ENCODE measurements at places on chromosomes 5 and 9. TPM values are rescaled to one million over a fixed set of nuclear protein-coding genes. Genes with fewer than 3 reads are reported as not detected.

The FAM169A gene
- 12.0 TPM for total RNA-seq

The TAL2 gene
- total RNA-seq = not detected

DNA sequence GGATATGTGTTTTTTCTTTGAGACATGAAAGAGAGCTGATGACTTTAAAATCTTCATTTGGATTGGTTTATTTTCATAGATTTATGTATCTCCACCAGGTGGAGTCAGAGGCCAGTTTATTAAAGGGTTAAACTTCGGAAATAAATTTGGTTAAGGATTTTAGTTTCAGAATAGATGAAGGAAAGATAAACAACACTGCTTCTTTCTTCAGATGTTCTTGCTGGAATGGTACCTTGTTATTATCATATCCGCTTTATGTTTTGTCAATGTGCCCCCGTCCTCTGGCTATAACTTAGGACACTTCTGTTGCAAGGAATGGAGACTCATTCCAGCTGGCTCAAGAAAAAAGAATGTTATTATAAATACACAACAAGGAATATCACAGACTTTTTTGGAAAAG is 81.2 kb downstream of the ALDH1A1 start:
- ATAC-seq = no peak

DNA sequence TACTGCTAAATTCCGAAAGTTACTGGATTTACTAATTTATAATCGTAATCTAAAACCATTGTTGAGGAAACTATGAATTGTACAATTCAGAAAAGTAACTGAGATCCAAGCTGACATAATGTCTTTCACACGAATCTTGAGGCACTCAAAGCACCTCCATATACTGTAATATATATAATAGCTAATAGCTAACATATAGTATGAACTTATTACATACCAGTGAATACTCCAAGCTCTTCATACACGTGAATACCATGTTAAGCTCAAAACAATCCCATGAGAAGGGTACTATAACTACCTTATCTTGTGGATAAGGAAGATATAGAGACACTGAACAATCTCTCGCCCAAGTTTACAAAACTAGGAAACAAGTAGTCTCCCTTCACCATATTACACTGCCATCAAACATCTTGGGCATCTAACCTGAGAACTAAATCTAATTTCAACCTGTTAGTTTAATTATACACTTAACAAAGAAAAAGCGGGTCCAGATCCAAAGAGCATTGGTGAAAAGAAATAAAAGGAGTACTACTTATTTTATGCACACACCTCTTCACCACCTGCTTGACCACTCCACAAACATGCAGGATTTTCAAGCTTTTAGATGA is 1.0 kb downstream of the NUDCD2 start:
- ATAC-seq = no peak

The ARRDC3 gene
- 60.9 TPM for total RNA-seq

Measured in activated T-helper 17 cell treated with anti-CD3 and anti-CD28 coated beads, Interleukin-2, amount 50 U/mL, for 72 hours (primary cell).